Fibroblast of skin of right biceps (primary cell): ENCODE measurements at places on chromosomes 1 and 21.
A peak's percentile ranks its signal among the peaks of the same experiment; 100 is the strongest.

GRCh38 chr1:39183503-39184353 is 20.8 kb upstream of the MACF1 start:
- DNase-seq: peak; percentile 81

DNA sequence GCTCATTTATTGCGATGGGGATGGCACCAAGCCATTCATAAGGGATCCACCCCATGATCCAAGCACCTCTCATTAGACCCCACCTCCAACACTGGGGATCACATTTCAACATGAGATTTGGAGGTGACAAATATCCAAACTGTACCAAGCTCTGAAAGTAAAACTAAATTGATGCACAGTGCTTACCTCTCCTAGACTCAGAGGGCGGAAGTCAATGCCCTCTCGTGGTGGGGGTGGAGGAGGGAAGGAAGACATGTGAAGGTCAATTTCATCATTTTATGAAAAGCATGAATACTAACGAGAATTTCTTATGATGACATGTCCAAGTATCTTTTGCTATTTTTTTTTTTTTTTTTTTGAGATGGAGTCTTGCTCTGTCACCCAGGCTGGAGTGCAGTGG is 120.0 kb downstream of the PGBD5 start:
- no peak for DNase-seq

- DNase-seq: no peak
These were observed 121.0 kb upstream of the CD34 start for GRCh38 chr1:208031932-208032320.

DNA sequence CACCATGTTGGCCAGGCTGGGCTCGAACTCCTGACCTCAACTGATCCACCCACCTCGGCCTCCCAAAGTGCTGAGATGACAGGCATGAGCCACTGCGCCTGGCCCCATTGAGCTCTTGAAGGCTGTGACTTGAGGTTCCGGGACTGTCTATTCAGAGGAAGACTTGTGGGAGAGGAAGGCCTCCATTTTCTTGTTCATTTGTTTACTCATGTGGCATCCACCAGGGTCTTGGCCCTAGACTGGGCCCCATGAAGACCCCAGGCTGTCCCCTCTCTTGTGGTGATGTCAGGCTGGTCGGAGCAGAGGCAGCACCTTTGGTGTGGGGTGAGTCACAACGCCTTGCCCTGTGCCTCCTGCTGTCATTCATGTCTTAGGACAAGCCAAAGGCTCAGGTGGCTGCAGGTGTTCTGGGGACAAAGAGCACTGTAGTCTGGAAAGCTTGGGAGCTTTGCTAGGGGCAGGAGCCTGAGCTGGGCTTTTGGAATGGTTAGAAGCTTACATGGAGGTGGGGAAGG is 224.6 kb upstream of the C1orf174 start:
- DNase-seq: no peak

DNA sequence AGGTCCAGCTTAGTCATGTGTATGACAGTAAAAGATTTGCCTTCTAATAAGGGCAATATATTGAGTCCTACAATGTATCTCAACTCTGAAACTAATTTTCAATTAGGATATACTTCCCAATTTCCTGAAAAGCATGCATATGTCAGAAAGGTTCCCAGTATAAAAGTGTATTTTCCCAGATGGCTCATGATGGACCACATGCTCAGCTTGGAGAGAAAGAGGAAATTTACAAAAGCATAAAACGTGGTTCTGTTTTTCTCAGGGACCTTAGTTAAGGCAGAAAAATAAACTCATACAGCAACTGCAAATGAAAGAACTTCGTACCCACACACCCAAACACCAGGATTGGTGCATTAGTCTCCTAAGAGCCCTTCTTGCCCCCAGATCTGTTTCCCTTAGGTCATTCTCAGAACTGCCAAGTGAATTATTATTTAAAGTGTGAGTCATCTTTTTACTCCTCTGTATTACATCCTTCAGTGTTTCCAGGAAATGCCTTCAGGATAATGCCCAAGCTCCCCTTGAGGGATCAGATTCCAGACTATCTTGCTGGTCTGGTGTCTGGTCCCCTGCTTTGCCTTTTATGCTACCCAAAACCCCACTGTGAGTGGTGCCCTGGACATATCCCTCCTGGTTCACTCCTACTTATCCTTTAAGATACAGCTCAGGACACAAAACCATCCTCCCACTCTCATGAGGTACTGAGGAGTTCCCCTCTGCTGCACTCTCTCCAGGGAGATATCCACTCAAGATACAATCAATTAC is 57.4 kb downstream of the SSX2IP start:
- peak; percentile 76 for DNase-seq

DNA sequence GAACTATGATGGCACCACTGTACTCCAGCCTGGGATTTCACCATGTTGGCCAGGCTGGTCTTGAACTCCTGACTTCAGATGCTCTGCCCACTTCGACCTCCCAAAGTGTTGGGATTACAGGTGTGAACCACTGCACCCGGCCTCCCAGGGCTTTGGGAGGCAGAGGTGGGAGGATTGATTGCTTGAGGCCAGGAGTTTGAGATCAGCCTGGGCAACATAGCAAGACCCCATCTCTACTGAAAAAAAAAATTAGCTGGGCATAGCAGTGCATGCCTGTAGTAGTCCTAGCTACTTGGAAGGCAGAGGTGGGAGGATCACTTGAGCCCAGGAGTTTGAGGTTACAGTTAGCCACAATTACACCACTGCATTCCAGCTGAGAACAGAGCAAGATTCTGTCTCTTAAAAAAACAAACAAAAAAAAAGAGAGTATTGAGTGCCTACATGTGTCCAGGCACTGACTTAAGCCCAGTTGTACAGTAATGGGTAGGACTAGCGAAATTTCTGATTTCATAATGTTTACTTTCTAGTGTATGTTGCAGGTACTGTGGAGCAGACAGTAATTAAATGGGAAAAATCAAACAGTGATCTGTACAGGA is 4.2 kb downstream of the MANEAL start:
- DNase-seq: no peak

GRCh38 chr1:48675251-48675650 is 101.4 kb downstream of the BEND5 start:
- DNase-seq: no peak

GRCh38 chr1:63547621-63548294 is 24.4 kb downstream of the EFCAB7 start:
- peak; percentile 44 for DNase-seq

- DNase-seq: no peak
These were observed 84.2 kb downstream of the LBR start for GRCh38 chr1:225343618-225344017.

GRCh38 chr1:21596628-21597027 is 72.5 kb downstream of the RAP1GAP start:
- DNase-seq: no peak

DNA sequence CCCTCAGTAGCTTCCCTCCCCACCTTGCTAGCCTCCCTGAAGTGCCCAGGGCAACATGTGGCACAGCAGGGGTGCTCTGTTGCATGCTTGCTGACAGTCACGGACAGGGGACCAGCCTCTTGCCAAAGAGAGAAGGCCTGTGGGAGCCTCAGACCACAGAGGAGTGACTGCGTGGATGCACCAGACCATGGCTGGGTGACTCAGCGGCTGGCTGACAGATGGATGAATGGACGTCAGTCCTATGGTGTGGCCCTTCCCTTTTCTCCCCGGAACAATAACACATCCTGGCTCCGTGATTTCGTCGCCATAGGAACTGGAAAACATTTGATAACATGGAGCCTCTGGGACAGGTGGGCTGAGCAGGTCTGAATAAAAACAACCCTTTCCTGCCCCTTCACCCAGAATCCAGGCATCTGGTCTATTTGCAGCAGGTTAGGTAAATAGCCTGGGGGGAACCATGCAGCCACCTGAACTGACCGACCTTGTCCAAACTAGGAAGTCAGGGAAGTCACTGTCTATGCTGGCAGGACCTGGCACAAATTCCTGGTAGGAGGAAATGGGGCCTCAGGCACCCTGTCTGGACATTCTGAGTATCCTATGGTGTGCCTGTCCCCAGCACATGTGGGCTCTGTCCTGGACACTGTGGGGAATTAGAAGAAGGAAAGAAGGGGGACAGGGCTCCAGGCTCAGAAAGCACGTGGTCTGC is 53.3 kb downstream of the NENF start:
- DNase-seq: peak; percentile 88

DNA sequence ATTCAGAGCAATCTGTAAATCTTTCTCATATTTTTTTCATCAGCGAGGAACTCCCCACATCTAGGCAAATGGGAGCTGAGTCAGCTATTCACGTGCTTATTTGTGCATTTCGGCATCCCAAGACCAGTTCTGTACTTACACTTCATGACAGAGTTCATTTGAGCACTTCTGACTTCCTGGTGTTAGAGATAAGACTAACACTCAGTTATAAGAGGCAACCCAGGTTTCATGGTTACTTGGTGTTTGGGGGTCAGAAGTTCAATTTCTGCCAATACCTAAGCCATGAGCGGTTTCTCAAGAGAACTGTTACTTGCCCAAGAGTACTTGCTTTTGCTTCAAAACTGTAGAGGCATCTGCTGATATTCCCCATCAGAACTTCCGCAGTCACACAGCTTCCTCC is 24.1 kb upstream of the DESI2 start:
- DNase-seq: peak; percentile 1

DNA sequence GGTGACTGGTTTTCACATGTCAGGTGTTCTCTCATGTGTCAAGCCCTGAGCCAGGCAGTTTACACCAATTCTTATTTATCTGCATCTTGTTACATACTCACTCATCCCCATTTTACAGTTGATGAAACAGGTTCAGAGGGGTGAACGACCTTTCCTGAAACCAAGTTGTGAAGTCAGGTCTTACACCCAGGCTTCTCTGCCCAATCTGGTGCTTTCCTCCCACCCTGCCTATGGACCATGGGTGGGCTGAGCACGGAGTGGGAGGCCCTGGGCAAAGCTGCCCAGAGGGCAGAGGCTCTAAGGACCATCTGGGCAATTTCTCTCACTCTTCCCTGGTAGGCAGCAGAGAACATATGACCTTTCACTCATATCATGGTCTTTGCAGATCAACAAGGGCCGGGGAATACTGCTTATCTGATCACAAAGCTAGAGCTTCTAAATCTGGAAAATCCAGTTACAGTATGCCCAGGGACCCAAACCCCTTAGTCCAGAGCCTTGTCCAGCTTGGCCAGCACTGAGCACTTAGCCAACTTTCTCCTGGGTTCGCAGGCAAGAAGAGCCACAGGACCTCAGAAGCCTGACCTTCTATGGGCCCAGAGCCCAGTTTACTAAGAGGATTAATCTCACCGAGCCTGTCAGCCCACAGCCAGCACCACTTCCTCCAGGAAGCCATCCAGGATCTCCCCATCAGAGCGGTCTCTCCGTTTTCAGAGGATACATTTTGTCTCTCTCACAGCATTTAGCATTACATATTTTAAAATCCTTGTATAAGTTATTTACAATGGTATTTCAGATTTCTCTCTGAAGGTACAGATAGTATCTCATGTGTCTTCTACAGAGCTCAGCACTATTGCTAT is 16.0 kb upstream of the TTC39A start:
- DNase-seq: no peak

DNA sequence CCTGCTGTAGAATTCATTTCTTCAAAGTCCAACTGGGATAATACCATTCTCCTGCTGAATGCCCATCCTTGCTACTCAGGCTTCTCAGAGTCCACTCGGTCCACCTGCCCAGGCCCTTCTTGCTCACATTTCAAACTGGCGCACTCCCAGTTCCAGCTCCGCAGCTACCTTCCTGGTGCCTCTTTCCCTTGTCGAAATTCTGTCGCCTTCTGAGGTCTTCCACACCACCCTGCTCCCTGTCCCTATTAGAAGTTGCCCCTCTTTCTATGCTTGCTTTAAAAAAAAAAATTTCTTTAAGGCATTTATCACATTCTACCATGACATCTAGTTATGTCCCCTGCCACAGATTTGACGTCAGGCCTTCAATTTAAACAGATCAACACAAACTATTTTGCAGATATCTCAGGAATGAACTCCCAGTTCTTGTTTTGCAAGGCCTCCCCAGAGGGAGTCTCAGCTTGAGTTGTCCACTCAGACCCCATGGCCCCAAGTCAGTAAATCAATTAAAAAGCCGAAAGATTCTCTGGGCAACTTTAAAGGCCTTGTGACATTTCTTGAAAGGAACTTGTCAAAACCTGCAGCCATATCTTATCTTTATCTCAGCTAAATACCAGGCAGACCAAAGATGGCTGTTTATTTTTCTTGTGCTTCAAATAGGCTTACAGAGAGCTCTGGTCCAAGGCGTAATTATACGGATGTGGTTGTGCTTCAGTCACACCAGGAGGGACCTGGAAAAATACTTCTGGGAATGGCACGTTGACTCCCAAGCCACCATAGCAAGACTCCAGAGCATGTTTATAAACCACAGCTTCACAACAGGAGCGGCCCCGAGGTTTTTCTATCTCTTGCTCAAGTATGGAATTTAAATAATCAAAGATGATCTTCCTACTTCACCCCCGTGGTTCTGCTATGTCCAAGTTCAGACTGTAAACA is 2.2 kb downstream of the FAM89A start:
- DNase-seq: no peak

- DNase-seq: peak; percentile 48
These were observed 18.8 kb downstream of the RNF220 start for GRCh38 chr1:44423591-44424537.

- DNase-seq: peak; percentile 52
These were observed 94.6 kb upstream of the AKT3 start for GRCh38 chr1:243944429-243945160.

- no peak for DNase-seq
These were observed 1.5 kb downstream of the SHISA4 start for GRCh38 chr1:201890223-201890622.

- no peak for DNase-seq
These were observed 345 bp upstream of the ALDH9A1 start for GRCh38 chr1:165698761-165699052.

DNA sequence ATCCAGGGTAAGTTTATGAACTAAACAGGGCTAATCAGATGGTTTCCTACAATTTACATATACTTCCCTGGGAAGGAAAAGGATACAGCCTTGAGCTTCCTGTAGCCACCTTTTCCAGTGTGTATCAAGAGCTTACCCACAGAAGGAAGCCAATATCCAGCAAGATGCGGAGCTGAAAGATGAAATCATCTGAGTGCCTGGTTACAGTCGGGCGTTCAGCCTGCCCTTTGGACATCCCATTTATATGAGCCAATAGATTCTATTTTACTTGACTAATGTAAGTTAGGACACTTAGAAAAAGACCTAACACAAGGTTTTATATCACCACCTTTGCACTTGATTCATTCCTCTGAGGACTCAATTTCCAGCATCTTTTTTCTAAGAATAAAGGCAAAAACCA is 108.2 kb downstream of the UCHL5 start:
- DNase-seq: no peak

- DNase-seq: no peak
These were observed 245 bp upstream of the TMEM269 start for GRCh38 chr1:42784547-42784945.
